Kasumi-1 (cell line): ENCODE measurements at places on chromosomes 11 and 22.

DNA sequence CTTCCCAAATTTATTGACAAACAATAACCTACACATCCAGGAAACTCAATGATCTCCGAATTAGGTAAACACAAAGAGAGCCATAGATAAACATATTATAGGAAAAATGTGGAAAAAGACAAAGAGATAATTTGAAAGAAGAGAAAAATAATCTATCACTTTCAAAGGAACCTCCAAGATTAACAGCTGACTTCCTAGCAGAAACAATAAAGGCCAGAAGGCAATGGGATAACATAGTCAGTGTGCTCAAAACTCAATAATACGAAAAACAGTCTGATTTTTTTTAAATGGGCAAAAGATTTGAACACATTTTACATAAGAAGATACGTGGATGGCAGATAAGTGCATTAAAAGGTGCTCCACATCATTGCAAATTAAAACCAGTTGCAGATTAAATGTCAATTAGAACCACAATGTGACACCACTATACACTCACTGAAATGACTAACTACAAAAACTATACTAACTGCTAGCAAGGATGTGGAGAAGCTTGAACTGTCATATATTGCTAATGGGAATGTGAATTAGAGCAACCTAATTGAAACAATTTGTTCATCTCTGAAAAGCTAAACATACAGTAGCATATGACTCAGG lies 300.4 kb downstream of the TMEM135 start:
- peak; percentile 40 for DNase-seq

- no peak for DNase-seq
Measured at GRCh38 chr22:32617903-32618302, 143.3 kb downstream of the FBXO7 start.

DNA sequence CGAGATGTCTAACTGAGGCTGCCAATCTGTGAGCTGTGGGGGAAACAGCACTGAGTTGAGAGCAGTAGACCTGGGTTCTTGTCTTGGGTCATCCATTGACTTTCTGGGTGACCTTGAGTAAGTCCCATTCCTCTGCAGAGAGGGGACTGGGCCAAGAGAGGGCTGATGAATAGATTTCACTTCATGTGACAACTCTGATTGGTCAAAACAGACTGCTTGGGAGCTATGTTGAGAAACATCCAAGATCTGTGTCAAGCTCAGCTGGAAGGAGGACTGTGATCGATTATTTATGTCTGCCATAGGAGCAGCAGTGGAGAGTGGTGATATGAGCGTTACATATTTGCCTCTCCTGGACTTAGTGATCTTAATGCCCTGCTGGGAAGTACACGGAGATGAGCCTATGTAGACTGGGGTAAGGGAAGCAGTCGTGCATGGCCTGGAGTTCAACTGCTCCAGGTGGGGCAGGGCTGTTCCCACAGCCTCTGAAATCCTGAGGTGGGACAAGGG lies 47.7 kb downstream of the OTOG start:
- DNase-seq: no peak

DNA sequence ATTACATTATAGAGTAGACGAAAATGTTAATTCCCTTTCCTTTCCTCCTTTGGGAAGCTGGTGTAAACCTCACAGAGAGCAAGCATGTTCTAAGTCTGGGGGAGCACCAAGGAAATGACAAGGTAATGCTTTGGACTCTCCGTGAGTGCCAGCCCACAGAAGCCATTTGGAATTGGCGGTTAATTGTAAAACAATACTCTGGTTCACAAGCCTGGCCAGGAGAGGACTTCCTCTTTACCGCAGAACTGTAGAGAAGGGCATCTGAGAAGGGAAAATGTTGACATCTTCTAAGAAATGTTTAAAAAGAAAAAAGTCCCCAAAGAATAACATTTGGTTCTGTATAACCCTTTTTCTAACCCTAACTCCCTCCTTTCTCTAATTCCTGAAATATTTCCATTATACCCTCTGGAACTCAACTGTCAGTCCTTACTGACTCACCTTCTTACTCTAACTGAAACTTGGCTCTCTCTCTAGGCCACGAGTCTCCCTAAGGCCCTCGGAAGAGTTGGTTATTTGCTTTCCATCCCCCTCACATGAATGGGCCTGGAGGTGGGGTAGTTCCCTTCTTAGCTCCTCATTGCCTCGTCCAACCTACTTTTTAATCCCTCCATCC lies 379.8 kb downstream of the SOX6 start:
- DNase-seq: no peak

DNA sequence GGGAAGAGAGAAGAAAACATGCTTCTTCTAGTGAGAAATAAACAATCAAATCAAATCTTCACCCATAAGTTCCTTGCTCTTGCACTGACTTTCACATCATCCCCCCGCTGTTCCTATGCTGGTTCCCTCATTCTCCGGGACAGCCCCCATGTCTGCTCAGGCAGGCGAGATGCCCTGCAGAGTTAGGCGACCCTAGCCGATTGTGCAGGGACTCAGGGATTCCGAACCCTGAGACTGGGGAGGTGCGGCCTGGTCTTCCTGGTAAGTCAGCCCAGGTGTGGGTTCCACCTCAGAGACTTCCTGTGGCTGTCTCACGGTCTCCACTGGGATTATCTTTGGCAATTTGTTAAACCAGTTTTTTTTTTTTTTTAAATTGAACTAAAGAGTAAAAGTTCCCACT lies 6.6 kb downstream of the TTC38 start:
- no peak for DNase-seq

DNA sequence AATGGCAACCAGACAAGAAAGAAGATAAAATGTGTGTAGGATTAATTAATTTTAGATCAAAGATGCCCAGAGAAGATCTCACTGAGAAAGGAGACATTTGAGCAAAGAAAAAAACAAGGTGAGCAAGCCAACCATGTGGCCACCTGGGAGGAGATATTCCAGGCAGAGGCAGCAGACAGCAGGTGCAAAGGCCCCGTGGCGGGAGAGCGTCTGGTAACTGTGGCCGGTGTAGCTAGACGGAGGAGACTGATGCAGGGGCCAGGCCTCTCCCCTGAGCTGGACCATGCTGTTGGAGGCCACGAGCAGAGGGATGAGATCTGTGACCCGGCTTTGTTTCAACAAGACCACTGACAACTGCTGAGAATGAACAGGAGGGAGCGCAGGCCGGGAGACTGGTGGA lies 23.6 kb downstream of the NECTIN1 start:
- no peak for DNase-seq

DNA sequence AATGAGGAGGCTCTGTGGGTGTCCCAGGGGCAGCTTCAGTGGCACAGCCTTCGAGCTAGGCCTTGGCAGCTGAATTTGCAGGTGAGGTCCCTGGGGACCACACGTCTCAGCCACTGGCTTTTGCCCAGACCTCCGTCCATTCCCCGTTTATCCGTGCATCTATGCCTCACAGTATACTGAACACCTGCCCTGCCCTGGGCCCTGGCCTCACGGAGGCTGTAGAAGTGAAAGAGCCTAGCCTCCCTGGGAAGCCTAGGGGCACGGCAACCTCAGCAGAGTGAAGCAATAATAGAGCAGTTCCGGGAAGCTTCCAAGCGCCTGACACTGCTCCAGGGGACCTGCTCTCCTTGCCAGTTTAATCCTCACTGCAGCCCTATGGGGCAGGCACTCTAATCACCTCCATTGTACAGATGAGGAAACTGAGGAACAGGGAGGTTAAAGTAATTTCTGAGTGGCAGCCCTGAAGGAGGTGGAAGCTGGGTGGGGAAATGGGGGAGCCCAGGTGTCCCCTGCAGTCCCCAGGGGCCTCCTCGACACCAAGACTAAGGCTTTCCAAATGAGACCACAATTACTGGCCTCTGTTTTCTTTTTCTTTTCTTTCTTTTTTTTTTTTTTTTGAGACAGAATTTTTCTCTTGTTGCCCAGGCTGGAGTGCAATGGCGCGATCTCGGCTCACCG lies 2.7 kb upstream of the NFAM1 start:
- no peak for DNase-seq

DNA sequence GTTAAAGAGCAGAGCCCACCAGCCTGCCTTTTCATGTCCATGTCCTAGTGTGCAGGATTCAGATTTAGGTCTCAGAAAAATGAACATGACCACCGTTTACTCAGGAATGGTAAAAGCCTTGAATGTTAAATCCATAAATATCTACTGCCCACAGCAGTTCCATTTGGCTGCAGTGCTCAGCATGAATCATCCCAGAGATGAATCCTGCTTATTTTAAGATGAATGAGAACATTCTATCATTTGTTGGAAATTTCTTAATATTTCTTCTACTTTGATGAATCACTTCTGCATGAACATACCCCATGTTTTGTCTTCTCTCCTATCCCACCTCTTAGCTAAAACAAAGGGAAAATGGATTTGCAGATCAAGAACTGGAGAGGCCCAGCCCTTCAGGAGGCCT lies 47.5 kb upstream of the AQP11 start:
- DNase-seq: no peak

DNA sequence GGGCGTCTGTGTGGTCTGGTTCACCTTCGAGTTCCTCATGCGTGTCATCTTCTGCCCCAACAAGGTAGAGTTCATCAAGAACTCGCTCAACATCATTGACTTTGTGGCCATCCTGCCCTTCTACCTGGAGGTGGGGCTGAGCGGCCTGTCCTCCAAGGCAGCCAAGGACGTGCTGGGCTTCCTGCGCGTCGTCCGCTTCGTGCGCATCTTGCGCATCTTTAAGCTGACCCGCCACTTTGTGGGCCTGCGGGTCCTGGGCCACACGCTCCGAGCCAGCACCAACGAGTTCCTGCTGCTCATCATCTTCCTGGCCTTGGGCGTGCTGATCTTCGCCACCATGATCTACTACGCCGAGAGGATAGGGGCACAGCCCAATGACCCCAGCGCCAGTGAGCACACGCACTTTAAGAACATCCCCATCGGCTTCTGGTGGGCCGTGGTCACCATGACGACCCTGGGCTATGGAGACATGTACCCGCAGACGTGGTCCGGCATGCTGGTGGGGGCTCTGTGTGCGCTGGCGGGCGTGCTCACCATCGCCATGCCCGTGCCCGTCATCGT lies 37.3 kb downstream of the KCNC1 start:
- DNase-seq: no peak

DNA sequence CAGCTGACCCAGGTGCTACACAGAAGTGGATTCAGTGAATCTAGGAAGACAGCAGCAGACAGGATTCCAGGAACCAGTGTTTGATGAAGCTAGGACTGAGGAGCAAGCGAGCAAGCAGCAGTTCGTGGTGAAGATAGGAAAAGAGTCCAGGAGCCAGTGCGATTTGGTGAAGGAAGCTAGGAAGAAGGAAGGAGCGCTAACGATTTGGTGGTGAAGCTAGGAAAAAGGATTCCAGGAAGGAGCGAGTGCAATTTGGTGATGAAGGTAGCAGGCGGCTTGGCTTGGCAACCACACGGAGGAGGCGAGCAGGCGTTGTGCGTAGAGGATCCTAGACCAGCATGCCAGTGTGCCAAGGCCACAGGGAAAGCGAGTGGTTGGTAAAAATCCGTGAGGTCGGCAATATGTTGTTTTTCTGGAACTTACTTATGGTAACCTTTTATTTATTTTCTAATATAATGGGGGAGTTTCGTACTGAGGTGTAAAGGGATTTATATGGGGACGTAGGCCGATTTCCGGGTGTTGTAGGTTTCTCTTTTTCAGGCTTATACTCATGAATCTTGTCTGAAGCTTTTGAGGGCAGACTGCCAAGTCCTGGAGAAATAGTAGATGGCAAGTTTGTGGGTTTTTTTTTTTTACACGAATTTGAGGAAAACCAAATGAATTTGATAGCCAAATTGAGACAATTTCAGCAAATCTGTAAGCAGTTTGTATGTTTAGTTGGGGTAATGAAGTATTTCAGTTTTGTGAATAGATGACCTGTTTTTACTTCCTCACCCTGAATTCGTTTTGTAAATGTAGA lies 1.7 kb downstream of the MALAT1 start:
- peak; percentile 68 for DNase-seq

GRCh38 chr11:59137190-59137589 lies 5.5 kb upstream of the FAM111A start:
- DNase-seq: no peak

- no peak for DNase-seq
Measured at GRCh38 chr11:111077530-111078322, 167.8 kb upstream of the POU2AF2 start.

GRCh38 chr11:27229511-27230191 lies 133.4 kb downstream of the CCDC34 start:
- no peak for DNase-seq

DNA sequence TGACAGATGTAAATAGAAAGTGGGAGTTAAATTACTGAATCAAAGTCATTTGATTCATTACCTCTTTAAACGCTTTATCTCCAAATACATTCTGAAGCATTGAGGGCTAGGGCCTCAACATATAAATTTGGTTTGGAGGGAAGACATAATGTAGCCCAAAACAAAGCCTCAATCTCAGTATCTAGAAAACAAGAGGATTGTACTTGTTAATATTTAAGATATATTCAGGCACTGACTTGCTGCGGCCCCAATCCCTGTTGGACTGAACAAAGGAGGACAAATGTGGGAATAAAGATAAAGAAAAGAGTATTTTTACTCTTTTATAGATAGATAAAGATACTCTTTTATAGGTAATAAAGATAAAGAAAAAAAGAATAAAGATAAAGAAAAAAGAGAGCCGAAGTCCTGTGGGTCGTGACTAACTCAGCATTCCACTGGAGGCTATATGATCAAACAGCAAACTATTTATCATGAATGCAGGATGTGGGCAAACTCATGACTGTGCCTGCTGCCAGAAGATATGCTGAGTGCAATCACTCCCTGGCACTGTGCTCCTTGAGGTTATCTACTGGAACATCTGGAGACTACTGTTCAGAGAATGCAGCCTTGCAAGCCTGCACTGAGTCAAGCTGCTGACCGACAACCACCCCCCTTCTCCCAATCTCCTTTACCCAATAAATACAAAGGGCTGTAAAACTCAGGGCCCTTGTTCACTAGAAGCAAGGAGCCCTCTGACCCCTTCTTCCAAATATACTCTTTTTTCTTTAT lies 6.9 kb downstream of the OR10V1 start:
- DNase-seq: no peak

DNA sequence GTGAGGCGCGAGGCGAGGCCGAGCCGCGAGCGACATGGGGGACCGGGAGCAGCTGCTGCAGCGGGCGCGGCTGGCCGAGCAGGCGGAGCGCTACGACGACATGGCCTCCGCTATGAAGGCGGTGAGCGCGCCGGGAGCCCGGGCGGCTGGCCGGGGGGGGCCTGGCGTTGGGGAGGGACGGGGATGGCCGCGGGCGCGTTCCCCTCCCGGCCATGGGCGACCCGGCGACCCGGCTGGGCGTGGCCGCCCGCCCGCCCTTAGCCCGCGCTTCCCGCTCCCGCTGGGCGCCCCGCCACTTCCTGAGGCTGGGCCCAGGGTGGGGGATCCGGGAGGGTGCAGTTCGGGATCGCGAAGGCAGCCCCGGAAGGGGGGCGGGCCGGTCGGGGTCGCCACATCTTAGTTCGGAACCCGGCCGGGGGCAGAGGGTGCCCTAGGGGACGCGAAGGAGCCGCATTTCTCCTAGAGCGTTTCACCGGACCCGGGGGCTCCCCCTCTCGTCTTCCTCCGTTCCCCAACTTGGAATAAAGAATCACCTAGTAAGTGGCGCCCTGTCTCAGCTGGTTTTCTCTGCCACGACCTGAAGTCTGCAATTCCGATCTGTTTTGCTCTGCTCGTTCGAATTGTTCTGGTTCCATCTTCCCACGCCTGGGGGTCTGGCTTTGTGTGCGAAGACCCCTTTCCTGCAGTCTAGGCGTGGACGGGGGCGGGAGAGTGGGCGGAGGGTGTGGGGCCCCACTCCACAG lies 536 bp downstream of the YWHAH start:
- DNase-seq: peak; percentile 13
